Fibroblast of villous mesenchyme (primary cell): ENCODE measurements at places on chromosomes 16 and 17. TPM values are rescaled to one million over a fixed set of nuclear protein-coding genes. Genes with fewer than 3 reads are reported as not detected.

Gene CRYM
- total RNA-seq = 0.32 TPM in 1 of 2 replicates, not detected in the other

Gene KRT12
- total RNA-seq = not detected in 2 replicates

Gene TEKT5
- under 0.01 TPM in 1 of 2 replicates, not detected in the other for total RNA-seq

Gene DOK4
- 34.5 and 40.2 TPM in 2 replicates for total RNA-seq

Gene USP6
- not detected in 2 replicates for total RNA-seq

Gene E4F1
- total RNA-seq = 25.9 and 32.5 TPM in 2 replicates

Gene MSLN
- 0.32 and 0.86 TPM in 2 replicates for total RNA-seq

Gene CRISPLD2
- total RNA-seq = 44.0 and 87.3 TPM in 2 replicates

Gene TBC1D26
- total RNA-seq = under 0.01 TPM in 1 of 2 replicates, not detected in the other

Gene ZMYND15
- total RNA-seq = not detected in 2 replicates

Gene TEKT1
- total RNA-seq = not detected in 2 replicates

Gene ACE
- total RNA-seq = 1.3 and 1.7 TPM in 2 replicates

Gene MT1F
- not detected in 2 replicates for total RNA-seq

Gene RAMP2
- total RNA-seq = not detected in 2 replicates

Gene SOCS1
- 18.4 and 29.4 TPM in 2 replicates for total RNA-seq

Gene KRTAP9-2
- not detected in 2 replicates for total RNA-seq

Gene AHSP
- not detected in 2 replicates for total RNA-seq

Gene OR1A1
- total RNA-seq = not detected in 2 replicates

Gene TRIM72
- total RNA-seq = not detected in 2 replicates

Gene NLRC3
- not detected in 2 replicates for total RNA-seq

Gene ARHGDIG
- 0.32 TPM in 1 of 2 replicates, not detected in the other for total RNA-seq

Gene RTN4RL1
- 0.43 TPM in 1 of 2 replicates, not detected in the other for total RNA-seq
